Putamen (tissue), 1 donor: ENCODE measurements at places on chromosomes 5 and 9.

DNA sequence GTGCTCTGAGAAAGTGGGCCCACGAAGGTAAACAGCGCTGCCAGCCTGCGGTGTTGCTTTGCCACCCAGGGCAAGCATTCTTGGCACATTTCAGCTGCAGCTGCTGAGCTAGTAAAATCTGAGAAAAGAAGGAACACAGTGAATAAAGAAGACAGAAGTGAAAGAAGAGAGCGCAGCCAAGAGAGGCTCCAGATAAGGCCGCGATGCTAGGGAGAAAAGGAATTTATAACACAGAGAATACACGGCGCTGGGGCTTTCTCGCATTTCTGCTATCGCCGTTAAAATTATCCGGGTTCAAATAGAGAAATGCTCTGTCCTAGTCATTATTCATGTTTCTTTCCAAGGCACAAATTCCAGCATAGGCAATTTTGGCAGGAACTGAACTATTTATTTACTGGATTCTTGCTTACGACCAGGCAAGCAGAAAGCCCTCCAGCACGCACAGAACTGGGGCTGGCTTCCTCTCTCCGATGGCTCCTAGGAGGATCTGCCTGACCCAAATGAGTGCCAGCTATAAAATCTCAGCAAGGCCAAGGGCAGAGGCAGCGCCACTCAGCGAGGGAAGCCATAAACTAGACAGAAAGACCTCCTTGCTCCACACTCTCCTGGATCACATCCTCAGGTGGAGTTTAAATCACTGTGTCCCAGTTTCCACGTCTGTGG, 111.2 kb downstream of the ATPSCKMT start:
- peak; percentile 44 for DNase-seq

DNA sequence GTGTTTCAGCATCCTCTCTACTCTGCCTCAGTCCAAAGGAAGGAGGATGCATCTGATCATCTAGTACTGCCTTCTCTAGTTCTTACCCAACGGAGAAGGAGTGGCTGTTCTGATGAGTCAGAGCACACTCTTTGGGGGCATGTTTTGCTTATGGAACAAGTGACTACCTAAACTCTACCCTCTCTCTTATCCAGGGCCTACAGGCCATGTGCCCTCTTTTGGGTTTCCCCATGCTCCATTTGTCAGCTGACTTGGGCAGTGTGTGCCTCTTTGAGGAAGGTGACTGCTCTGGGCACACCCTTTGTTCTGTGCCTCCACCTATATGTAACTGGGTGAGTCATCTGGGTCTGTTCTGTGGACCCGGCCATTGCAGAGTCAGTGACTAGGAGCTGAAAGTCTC, 89.6 kb upstream of the BNC2 start:
- no peak for DNase-seq

GRCh38 chr9:119165131-119165530, 204.1 kb downstream of the BRINP1 start:
- DNase-seq, result no peak

GRCh38 chr5:11514705-11515432, 389.4 kb downstream of the CTNND2 start:
- DNase-seq, result no peak

- DNase-seq, result no peak
Observed at GRCh38 chr5:41656597-41656996, 146.2 kb upstream of the PLCXD3 start.

DNA sequence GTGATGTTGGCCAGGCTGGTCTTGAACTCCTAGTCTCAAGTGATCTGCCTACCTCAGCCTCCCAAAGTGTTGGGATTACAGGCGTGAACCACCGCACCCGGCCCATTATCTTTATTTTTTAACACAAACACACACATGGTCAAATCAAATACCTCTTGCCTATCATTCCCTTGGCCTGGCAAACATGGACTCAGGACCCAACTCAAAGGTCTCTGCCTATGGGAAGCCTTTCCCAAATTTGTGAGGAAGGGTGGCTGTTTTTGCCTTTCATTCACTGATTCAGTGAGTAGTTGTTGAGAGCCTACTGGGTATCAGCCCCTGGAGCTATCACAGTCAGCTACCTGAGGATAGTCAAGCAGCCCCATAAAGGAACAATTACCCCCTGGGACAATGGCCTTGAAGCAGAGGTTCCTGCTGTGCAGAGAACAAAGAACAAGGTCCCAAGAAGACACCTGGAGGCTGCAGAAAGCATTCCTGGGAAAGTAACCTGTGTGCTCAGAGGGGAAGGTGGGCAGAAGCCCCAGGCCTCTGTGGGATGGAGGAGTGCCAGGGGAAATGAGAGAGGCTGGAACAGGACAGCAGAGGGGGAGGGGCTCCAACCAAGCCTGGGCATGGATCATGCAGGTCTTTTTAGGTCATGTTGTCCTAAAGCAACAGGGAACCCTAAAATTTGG, 126.4 kb downstream of the CRB2 start:
- no peak for DNase-seq

GRCh38 chr5:147743678-147744374, 38.7 kb downstream of the JAKMIP2 start:
- DNase-seq, result no peak

DNA sequence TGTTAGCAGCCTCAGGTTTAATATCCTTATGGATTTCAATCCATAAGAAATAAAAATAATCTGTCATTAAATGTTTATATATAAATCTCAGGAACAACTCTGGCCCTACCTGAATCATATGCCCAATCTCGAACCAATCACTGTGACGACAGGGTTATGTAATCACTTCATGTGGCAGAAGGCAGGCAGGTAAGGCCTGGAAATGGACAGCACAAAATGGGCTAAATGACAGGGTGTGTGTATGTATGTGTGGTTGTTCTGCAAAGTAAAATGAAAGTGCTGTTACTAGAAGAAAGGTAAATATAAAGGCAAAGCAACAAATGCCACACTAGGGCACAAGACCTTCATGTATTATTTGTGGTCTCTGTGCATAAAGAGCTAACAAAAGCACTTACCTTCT, 19.6 kb downstream of the ANKDD1B start:
- no peak for DNase-seq

- DNase-seq, result no peak
Observed at GRCh38 chr9:95751520-95751790, 124.0 kb upstream of the ERCC6L2 start.

GRCh38 chr9:2087500-2088313, 72.6 kb downstream of the SMARCA2 start:
- DNase-seq, result no peak

DNA sequence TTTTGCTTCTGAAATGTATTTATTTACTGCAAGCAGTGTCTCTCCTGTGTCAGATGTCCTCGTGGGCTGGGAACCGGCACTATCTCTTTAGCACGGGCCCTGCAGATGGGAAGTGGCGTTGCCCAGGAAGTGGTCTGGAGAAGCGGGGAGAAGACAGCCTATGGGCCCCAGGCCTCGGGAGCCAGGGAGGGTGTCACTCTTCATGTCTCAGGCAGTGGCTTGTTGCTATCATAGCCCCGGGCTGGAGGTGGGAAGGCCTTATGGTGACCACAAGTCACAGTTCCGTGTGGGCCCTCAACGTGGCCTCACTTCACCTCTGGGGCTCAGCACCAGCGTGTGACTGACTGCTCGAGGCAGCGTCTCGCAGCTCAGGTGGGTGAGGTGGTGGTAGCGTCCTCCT, 41.4 kb downstream of the SYK start:
- no peak for DNase-seq

GRCh38 chr9:75235632-75236031, 147.3 kb downstream of the OSTF1 start:
- no peak for DNase-seq

GRCh38 chr5:95280401-95281095, 4.3 kb downstream of the MCTP1 start:
- no peak for DNase-seq

DNA sequence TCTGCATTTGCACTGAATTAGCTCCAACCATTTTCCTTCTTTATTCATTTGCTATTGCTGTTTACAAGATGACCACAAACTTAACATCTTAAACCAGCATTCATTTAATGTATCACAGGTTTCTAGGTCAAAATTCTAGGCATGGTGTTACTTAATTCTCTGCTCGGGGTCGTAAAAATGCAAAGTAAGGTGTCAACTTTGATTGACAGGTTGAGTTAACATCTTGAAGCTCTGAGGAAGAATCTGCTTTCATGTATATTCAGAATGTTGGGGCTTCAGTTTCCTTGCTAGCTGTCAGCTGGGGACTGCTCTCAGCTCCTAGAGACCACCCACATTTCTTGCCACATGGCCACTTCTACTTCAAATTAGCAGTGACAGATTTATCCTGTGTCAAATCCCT, 348.7 kb upstream of the GRIN3A start:
- DNase-seq, result no peak

DNA sequence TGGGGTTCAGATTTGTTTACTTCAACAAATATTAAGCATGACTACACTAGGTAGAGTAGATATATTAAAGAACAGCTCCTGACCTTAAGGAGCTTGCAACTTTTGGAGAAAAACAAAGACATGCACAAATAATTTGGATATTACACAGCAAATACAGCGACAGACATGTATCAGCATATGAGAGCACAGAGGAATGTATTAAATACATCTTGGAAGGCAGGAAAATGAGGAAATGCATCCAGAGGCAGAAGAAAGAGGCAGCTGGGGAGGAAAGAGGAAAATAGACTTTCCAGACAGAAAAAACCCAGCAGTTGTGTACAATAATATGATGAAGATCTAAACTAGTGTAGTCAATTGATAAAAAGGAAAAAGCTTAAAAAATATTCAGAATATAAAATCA, 392.2 kb downstream of the PDE4D start:
- DNase-seq, result no peak

- DNase-seq, result no peak
Observed at GRCh38 chr9:14437354-14438231, 123.7 kb upstream of the NFIB start.

GRCh38 chr9:135960411-135961276, 529 bp downstream of the UBAC1 start:
- DNase-seq, result no peak

GRCh38 chr5:7714697-7715096, 136.2 kb downstream of the CFAP90 start:
- DNase-seq, result no peak

GRCh38 chr9:81649475-81650240, 39.7 kb downstream of the TLE1 start:
- no peak for DNase-seq

DNA sequence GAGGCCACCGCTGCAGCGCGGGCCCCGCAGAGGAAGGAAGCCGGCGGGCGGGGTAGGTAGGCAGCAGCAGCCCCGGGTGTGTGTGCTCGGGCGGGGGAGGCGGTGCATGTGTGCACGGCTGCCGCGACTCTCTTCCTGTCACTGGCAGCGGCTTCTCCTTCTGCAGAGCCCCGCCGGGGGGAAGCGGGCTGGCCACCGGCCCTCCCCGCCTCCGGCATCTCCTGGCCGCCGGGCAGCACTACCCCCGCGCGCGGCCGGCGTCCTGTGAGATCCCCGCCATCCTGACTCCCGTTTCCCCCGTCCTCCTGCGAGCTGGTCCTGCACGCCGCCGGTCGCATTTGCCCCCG, 315 bp downstream of the PIK3R1 start:
- no peak for DNase-seq

DNA sequence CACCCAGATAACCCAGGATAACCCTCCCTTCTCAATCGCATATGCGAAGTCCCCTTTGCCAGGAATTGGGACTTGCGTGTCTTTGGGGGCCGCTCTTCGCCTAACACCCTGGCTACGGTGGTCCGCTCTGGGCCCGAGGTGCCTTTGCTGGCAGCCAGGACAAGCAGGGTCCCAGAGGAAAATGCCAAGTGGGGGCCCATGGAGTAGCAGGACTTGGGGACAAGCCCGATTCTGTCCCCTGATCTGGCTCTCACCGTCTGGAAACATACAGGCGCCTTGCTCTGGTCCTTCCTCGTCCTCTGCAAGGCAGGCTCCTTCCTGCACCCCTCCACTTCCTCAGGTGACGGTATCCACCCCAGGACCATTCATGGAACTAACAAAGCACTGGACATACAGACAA, 78.1 kb upstream of the UNC5A start:
- DNase-seq, result no peak

- DNase-seq, result no peak
Observed at GRCh38 chr9:12696931-12697622, 3.9 kb downstream of the TYRP1 start.

GRCh38 chr5:10564838-10565784, 1.2 kb downstream of the ANKRD33B start:
- DNase-seq, result no peak

DNA sequence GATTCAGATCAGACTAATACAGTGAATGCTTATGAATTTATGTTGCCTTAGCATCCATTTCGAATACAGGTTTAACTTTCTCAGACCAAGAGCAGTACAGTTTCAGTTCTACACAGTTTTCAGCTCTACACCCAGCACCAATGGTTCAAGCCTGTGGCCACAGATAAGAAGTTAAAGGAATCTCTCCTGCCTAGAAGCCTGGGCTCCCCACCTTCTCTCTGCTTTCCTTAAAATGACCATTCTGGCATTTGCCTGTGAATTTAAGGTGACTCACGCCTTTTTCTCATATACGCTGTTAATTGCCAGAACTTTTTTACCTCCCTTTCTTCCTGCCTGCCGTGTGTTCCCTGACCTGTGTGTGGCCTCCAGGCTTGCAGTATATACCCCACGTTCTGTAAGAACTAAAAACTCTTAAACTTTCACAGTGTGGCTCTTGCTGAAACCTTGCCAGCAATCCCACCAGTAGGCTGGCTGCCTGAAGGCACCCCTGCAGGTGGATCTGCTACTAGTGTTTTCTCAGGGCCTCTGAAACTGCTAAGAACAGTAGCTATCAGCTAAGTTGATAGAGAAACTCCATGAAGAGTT, 692.8 kb upstream of the CDH18 start:
- no peak for DNase-seq

DNA sequence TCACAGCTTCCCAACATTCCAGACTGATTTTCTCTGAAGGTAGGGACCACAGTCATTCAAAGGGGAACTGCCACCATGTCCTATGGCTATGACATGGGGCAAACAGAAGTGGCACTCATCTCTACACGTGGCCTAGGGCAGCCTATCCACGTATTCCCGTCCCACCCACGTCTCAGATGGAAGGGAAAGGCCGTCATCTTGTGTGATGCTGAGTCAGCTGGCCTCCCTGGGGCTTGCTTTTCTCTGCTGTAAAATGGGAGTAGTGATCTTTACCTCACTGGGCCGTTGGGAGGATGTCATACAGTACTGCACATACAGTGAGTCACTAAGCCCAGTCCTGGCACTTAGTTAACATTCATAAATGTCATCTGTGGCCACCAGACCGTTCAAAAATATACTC, 72.3 kb downstream of the RAPGEF1 start:
- DNase-seq, result no peak

DNA sequence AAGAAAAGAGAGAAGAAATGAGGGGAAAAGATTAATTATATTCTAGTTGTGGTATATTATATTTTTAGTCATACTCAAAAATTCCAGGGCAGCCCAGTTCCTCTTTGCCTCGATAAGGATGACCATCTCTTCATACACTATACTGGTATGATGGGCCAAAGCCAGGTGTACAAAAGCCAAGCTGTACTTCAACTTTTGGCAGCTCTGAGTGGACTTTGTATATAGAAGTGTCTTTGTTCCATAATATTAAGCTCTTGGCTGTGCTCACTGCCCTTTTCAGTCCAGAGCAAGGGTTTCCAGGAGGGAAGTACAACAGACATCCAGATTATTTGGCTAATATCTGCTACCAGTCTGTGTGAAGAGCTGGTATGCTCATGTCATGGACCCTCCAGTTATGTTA, 934.3 kb upstream of the CDH10 start:
- DNase-seq, result no peak
